Brain pericyte (primary cell): ENCODE measurements at places on chromosomes 5 and 9.

GRCh38 chr5:59583151-59583809, 310.2 kb downstream of the PDE4D start:
- no peak for DNase-seq

DNA sequence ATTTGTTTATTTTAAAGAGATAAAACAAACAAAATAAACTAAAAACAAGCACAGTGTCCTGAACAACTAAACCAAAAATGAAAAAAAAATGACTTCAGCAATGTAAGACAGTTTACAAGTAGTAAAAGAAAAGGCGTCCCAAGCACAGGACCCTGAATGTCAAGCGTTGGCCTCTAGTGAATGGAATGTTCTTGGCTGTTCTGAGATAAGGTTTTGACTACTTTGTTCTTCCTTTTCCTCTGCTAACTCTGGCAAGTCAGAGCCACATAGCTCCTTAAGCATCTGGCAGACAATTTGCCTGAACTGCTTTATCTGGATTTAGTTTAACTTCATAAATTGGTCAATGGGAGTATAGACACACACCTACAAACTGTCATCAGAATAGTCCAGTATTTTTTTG, 655.2 kb downstream of the ANXA1 start:
- DNase-seq, result no peak

DNA sequence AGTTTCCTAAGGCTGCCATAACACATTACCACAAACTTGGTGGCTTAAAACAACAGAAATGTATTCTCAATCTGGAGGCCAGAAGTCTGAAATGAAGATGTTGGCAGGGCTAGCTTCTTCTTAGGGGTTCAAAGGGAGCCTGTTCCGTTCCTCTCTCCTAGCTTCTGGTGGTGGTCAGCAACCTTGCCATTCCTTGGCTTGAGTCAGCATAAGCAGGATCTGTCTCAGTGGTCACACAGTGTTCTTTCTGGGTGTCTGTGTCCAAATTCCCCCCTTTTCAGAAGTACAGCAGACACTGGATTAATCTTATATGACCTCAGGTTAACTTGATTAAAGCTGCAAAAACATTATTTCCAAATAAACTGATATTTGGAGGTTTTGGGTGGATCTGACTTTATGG, 2.1 kb upstream of the OSMR start:
- no peak for DNase-seq

GRCh38 chr9:76741524-76741923, 22.7 kb upstream of the PCA3 start:
- DNase-seq, result no peak

- no peak for DNase-seq
Observed at GRCh38 chr5:66861402-66861801, 265.2 kb downstream of the MAST4 start.

DNA sequence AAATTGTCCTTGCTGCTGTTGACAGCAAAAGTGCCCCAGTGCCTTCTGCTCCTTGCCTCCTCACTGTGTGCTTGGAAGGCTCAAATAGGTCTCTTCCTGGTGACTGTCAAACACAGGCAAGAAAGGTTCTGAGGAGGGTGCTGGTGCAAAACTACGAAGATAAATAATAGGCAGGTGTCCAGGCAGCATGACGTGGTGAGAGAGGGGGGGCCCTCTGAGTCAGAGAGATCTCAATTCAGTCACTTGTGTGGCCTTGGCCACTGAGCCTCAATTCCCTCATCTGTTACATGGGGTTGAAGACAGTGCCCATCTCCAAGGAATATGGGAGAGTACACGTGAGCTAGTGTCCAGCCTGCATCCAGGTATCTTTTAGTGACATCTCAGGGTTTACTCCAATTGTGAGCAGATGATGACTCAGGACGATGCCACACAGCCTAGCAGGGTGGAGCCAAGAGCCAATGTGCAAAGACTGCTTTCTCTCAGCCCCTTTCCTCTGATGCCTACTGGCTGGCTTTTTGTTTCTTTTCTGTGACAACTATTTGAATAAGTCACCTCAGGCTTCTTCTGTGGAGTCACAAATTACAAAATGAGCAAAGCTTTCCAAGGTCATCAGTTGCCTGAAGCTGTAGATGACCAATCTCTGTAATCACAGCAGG, 29.7 kb upstream of the SMIM32 start:
- no peak for DNase-seq

DNA sequence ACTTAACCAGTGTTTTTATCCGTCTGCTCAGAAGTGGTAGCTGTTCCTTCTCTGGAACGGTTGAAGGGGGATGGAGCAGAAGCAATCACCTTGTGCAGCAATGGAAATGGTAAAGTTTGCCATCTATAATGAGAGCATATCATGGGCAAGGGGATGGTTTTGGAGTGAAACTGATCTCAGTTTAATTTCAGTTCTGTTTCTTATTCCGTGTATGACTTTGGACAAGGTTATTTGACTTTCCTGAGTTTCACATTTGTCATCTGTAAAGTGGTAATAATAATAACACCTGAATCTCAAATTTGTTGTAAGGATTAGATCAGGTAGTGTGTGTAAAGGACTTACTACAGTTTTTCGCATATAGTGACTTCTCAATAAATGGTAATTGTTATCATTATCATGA, 106.1 kb downstream of the PCSK1 start:
- no peak for DNase-seq

- DNase-seq, result no peak
Observed at GRCh38 chr9:23278561-23278960, 547.5 kb downstream of the ELAVL2 start.

- no peak for DNase-seq
Observed at GRCh38 chr5:81545911-81546310, 152.0 kb upstream of the ACOT12 start.

- no peak for DNase-seq
Observed at GRCh38 chr5:9622971-9623421, 7.2 kb downstream of the TAS2R1 start.

DNA sequence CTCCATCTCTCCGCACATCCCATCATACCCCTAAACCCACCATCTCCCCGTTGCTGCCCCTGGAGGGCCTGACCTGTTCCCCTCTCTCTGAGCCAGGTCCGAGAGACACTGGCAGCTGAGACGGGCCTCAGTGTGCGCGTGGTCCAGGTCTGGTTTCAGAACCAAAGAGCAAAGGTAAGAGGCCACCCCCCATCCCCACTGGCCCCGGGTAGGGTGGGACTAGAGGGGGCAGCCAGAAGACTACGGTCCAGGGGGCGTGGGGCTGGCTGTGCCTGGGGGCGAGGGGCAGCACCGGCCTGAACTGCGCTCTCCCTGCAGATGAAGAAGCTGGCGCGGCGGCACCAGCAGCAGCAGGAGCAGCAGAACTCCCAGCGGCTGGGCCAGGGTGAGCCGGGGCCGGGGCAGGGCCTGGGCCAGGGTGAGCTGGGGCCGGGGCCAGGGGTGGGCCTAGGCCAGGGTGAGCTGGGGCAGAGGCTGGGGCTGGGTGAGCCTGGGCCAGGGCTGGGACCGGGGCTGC, 79.8 kb downstream of the LMX1B start:
- no peak for DNase-seq

DNA sequence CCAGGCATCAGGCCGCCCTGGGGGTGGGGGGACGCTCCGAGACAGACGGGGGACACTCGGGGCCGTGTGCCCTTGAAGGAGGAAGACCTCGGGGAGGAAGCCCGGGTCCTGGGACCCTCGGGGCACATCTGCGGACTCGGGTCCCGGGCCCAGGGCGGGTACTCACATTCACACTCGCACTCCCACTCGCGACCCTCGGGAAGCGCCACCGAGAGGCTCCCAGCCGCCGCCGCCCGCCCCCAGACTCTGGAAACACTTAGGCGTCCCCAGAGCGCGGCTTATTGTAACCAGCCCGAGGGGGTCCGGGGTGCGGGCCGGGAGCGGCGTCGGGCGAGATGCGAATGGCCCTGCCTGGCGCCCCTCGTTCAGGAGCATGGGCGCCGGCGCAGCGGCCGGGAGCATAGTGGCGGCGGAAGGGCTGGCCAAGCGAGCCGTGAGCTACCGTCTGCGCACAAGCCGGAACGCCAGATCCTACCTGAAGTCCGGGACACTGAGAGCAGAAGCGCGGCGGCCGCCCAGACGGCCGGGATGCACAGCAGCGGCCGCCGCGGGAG, 559 bp downstream of the ROR2 start:
- DNase-seq, result no peak

- no peak for DNase-seq
Observed at GRCh38 chr5:136424835-136425584, 59.7 kb upstream of the TRPC7 start.

- no peak for DNase-seq
Observed at GRCh38 chr5:133565993-133566392, 46.3 kb downstream of the FSTL4 start.

DNA sequence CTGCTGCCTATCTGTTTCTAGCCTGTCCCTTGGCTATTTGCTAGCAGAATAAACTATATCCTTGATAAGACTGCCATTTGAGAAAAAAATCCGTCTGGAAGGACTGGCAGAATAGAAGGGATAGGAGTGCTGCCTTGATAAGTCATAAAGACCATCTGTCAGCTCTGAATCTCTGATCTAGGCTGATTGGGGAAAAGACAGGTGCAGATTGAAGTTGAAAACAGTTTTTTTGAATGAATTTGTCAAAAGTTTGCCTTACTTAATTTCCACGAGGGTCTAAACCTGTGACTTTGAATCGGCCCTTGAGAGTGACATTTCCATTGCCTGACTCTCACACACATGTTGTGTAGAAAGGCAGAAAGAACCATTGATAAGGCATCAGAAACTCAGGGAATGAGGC, 218.6 kb downstream of the MAN2A1 start:
- no peak for DNase-seq

DNA sequence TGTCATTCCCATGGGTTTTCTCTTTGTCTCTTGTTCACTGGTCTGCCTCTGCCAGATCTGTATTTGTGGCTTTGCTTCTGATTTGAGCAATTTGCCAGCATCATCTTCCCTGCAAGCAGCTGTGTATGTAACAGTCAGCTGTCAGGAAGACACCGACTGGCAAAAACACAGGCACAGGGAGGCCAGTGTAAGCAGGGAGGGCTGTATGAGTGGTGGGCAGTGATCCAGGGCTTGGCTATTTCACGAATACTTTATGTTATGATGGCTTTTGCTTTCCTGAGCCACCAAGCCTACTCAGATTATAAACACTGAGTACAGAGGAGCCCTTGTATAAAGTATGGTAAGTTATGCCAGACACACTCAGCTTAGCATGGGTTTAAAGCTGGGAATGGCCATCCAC, 11.6 kb downstream of the BNIP1 start:
- no peak for DNase-seq

- no peak for DNase-seq
Observed at GRCh38 chr9:110830495-110830894, 161.9 kb downstream of the MUSK start.

DNA sequence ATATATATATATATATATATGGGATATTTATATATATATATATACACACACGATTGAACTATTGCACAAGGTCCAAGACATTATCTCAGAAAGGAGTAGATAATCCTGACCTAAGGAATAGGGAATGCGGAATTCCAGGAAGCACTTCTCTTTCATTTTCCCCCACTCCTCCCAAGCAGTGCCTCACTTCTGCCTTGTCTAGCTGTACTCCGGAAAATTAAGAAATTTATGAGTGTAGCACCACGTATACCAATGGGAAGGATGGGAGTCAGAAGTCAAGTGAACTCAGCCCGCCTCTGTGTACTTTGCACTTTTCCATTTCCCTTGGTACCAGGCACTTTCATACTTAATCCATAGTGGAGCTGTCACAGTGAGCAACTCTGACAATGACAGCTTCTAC, 10.9 kb downstream of the SLC36A1 start:
- DNase-seq, result no peak

DNA sequence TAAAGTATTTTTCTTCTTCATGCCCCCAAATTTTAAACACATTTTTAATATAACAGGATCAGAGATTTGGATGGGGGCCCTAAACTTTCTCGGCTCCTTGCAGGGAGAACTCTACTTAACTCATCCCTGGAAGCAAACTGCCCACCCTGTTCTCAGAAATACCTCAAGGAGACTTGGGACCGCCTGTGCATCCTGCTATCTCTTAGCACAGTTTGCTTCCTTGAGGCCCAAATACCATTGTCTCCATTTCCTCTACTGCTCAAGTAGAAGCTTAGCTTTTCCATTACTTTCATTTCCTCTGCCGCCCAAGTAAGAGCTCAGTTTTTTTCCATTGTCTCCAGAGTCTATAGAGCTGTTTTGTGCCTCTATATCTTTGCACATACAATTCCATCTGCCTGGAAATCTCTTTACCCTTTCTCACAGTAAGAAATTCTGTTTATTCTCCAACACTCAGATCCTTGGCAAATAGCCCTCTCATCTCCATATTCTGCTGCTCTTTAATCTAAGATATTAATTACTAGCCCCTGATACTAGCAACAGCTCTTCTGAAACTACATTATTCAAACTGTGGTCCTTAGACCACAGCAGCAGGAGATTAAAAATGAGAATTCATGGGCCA, 137.8 kb downstream of the CEMIP2 start:
- DNase-seq, result no peak

DNA sequence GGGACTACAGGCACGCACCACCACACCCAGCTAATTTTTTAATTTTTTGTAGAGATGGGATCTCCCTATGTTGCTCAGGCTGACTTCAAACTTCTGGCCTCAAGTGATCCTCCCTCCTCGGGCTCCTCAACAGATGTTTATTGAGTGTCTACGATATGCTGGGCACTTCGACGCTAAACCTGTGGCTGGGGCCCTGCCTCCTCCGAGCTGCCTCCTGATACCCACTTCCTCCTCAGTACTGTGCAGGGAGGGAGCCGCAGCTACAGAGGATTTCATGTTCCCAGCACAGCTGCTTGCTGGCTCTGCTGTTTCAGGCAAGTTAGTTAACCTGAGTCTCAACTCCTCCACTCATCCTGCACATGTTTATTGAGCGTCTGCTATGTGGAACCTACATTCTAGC, 9.6 kb downstream of the AIF1L start:
- no peak for DNase-seq

DNA sequence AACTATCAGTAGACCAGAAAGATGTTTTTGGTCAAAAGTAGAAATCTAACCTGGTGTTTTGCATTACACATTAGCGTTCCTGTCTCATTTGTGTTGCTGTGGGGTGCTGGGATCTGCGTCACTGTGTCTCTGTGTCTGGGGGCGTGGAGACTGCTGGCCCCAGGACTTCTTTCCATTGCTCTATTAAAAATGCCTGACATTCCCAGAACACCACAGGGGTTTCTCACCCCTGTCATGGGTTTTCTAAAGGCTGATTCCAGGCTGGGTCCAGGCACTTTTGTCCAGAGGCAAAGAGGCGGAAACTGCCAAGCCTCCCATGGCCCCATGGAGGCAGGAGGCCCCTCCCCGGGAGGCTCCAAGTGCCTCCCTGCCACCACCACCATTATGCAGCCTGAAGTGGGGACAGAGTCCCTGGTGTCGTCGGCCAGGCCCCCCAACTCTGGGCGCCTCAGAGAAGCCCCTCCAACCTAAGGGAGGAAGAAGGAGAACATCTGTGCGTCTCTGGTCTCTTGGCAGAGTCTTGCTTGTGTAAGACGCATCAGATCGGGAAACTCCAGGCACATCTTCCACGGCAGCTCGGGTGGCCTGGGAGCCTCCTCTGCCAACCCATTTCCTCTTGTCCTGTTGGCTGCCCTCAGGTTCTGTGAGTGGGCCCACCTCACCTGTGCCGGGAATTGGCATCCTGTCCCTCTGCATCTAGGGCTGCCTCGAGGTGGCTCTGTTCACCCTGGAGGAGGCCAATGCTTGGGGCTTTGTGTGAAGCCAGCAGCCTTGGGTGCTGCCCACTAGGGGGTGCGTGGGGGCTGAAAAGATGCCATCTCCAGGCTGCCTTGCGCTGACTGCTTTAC, 13.8 kb upstream of the PLEKHG4B start:
- no peak for DNase-seq
